ENCODE measurements at places on chromosomes 6 and 20. TPM values are rescaled to one million over a fixed set of nuclear protein-coding genes. Genes with fewer than 3 reads are reported as not detected.

The SMPDL3A gene
- 13.7 TPM for polyA plus RNA-seq

The RAMACL gene
- 0.37 TPM for polyA plus RNA-seq

The ROS1 gene
- not detected for polyA plus RNA-seq

The SIRPD gene
- 0.53 TPM for polyA plus RNA-seq

The FRS3 gene
- 7.4 TPM for polyA plus RNA-seq

The RSPO3 gene
- 4.4 TPM for polyA plus RNA-seq

The SIRPG gene
- polyA plus RNA-seq = 0.49 TPM

The EYS gene
- polyA plus RNA-seq = not detected

The ERGIC3 gene
- polyA plus RNA-seq = 200 TPM

The ZNF831 gene
- polyA plus RNA-seq = 0.18 TPM

The DDX27 gene
- polyA plus RNA-seq = 36.1 TPM

The NDUFAF4 gene
- polyA plus RNA-seq = 21.6 TPM

The MLIP gene
- 0.98 TPM for polyA plus RNA-seq

The ALDH8A1 gene
- 0.60 TPM for polyA plus RNA-seq

The RCAN2 gene
- polyA plus RNA-seq = 60.2 TPM

The PBX2 gene
- 62.2 TPM for polyA plus RNA-seq
